ENCODE measurements at places on chromosomes 2 and 18.

GRCh38 chr2:6213056-6213780 lies 521.0 kb downstream of the SOX11 start:
- H3K27me3 ChIP-seq = no peaks in the 10 kb centered on the region
- H3K4me1 ChIP-seq = no peaks in the 10 kb centered on the region
- no peak for DNase-seq
- H3K4me3 ChIP-seq = no peak overlapping the region
- no peak overlapping the region for H3K27ac ChIP-seq

GRCh38 chr18:30855762-30856161 lies 186.8 kb downstream of the DSC3 start:
- no peaks in the 10 kb centered on the region for H3K27me3 ChIP-seq
- no peaks in the 10 kb centered on the region for H3K4me1 ChIP-seq
- DNase-seq = no peak
- no peaks in the 10 kb centered on the region for H3K36me3 ChIP-seq
- no peak overlapping the region for H3K4me3 ChIP-seq

DNA sequence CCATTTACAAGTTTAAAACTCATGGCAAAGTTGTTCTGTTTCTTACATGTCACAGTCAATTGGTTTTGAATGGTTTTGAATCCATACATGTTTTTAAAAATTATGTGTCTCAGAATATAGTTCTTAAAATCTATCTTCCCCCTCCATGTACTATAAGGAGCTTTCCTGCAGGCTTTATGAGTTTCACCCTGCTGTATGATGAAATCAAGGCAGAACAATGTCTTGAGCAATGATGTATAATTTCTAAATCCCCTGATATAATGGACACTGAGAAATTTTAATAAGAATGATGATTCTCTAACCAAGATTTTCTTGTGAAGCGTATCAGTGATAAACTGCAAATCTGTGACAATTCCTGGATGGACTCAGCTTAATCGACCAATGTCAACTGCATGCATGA lies 10.6 kb upstream of the ZNF516 start:
- no peaks in the 10 kb centered on the region for H3K36me3 ChIP-seq
- DNase-seq = no peak
- H3K4me1 ChIP-seq = no peaks in the 10 kb centered on the region
- H3K27ac ChIP-seq = no peak overlapping the region
- no peak overlapping the region for H3K4me3 ChIP-seq

GRCh38 chr2:100182494-100183361 lies 40.3 kb upstream of the AFF3 start:
- no peak overlapping the region for H3K27ac ChIP-seq
- H3K27me3 ChIP-seq = no peaks in the 10 kb centered on the region
- no peak overlapping the region for H3K4me3 ChIP-seq
- DNase-seq = no peak
- no peaks in the 10 kb centered on the region for H3K4me1 ChIP-seq

- H3K4me3 ChIP-seq = no peak overlapping the region
- no peaks in the 10 kb centered on the region for H3K27me3 ChIP-seq
- peak; percentile 26 for DNase-seq
- peaks cover 5% of the 10 kb centered on the region for H3K4me1 ChIP-seq
- no peaks in the 10 kb centered on the region for H3K36me3 ChIP-seq
These were observed 40.6 kb downstream of the SDC1 start for GRCh38 chr2:20184067-20184938.

- no peak overlapping the region for H3K4me3 ChIP-seq
- no peaks in the 10 kb centered on the region for H3K4me1 ChIP-seq
- DNase-seq = peak; percentile 31
- no peaks in the 10 kb centered on the region for H3K27me3 ChIP-seq
These were observed 10.8 kb downstream of the GGCX start for GRCh38 chr2:85550486-85550885.

- DNase-seq = no peak
- H3K36me3 ChIP-seq = no peaks in the 10 kb centered on the region
- H3K27ac ChIP-seq = no peak overlapping the region
- no peaks in the 10 kb centered on the region for H3K27me3 ChIP-seq
These were observed 34.0 kb downstream of the SCN2A start for GRCh38 chr2:165273176-165273575.

- no peaks in the 10 kb centered on the region for H3K27me3 ChIP-seq
- no peak overlapping the region for H3K27ac ChIP-seq
- H3K4me3 ChIP-seq = no peak overlapping the region
- no peaks in the 10 kb centered on the region for H3K36me3 ChIP-seq
- DNase-seq = no peak
These were observed 42.7 kb upstream of the ACTR3 start for GRCh38 chr2:113847144-113847543.

DNA sequence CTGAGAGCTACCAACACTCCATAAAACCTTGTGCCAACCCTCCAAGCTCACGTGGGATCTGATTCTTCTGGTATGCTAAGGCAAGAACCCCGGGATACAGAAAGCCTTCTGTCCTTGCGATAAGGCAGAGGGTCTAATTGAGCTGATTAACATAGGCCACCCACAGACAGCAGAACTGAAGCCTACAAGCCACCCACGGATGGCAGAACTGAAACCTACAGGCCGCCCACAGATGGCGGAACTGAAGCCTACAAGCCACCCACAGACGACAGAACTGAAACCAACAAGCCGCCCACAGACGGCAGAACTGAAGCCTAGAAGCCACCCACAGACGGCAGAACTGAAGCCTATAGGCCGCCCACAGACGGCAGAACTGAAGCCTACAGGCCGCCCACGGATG lies 216.3 kb downstream of the SNTG2 start:
- no peak for DNase-seq
- no peaks in the 10 kb centered on the region for H3K27me3 ChIP-seq
- no peak overlapping the region for H3K27ac ChIP-seq
- H3K36me3 ChIP-seq = no peaks in the 10 kb centered on the region

- H3K27me3 ChIP-seq = no peaks in the 10 kb centered on the region
- no peak overlapping the region for H3K27ac ChIP-seq
- H3K4me1 ChIP-seq = no peaks in the 10 kb centered on the region
- peaks cover 9% of the 10 kb centered on the region for H3K36me3 ChIP-seq
These were observed 40.0 kb upstream of the CYBRD1 start for GRCh38 chr2:171482308-171482707.

GRCh38 chr2:43041661-43042360 lies 184.6 kb downstream of the ZFP36L2 start:
- DNase-seq = no peak
- peak overlapping the region; percentile 34 for H3K27ac ChIP-seq
- H3K36me3 ChIP-seq = no peaks in the 10 kb centered on the region
- no peak overlapping the region for H3K4me3 ChIP-seq
- H3K27me3 ChIP-seq = no peaks in the 10 kb centered on the region

GRCh38 chr18:55489034-55489986 lies 98.7 kb downstream of the TCF4 start:
- no peak for DNase-seq
- no peaks in the 10 kb centered on the region for H3K27me3 ChIP-seq
- H3K27ac ChIP-seq = no peak overlapping the region
- no peaks in the 10 kb centered on the region for H3K36me3 ChIP-seq
- no peak overlapping the region for H3K4me3 ChIP-seq

DNA sequence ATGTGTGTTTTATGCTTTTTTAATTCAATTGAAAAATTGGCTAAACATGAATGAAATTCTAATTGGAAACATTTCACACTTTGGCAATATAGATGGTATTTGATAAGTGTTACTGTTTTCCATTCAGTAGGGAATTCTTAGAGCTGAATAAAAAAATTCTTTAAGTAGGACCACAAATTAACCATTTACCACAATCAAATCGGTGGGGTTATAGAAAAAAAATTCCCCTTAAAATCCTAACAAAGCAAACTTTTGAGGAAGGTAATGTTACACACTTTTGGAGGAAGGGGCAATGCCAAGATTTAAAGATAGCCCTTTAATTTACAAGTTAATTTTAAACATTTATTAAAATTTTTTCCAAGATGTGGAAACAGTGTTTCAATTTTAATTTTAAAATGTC lies 279.0 kb upstream of the FIGN start:
- H3K27me3 ChIP-seq = no peaks in the 10 kb centered on the region
- no peaks in the 10 kb centered on the region for H3K36me3 ChIP-seq
- no peak for DNase-seq
- H3K4me1 ChIP-seq = no peaks in the 10 kb centered on the region
- no peak overlapping the region for H3K27ac ChIP-seq

GRCh38 chr18:1361936-1362335 lies 457.3 kb downstream of the ADCYAP1 start:
- no peaks in the 10 kb centered on the region for H3K36me3 ChIP-seq
- no peak overlapping the region for H3K27ac ChIP-seq
- no peaks in the 10 kb centered on the region for H3K27me3 ChIP-seq
- no peak for DNase-seq
- H3K4me1 ChIP-seq = no peaks in the 10 kb centered on the region

- H3K4me1 ChIP-seq = peaks cover 35% of the 10 kb centered on the region
- H3K36me3 ChIP-seq = peaks cover 10% of the 10 kb centered on the region
- H3K27ac ChIP-seq = no peak overlapping the region
- no peak for DNase-seq
These were observed 1.6 kb downstream of the TIMM21 start for GRCh38 chr18:74149878-74150277.

- H3K4me1 ChIP-seq = no peaks in the 10 kb centered on the region
- H3K36me3 ChIP-seq = no peaks in the 10 kb centered on the region
- DNase-seq = peak; percentile 47
- no peak overlapping the region for H3K4me3 ChIP-seq
- H3K27ac ChIP-seq = no peak overlapping the region
These were observed 360.4 kb downstream of the SLC4A3 start for GRCh38 chr2:219987830-219988229.

DNA sequence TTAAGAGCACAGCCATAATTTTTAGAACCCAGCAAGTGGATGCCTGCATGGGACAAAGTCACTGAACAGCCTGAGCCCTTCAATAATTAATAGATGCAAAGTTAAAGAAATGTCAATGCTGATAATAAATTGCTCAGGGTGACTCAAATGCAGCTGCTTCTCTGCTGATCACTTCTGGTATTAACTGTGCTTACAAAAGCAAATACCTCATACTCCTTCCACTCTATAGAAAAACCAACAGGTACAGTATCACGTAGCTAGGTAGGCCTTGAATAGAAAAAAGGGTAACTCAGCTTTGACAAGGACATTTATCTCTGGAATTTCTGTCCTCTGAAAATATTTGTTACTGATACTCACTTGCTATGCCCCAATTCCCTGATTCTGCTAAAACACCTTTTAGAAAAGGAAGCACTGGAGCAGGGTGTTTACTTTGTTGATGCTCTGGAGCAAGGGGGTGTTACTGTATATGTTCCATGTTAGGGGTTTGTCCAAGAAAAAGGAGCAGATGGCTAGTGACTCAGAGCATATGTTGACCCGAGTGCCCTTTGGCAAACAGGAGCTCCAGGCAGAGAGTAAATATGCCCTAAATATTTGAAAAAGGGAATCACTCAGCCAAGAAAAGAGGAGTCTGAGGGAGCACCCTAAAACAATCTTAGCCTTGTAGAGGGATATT lies 59.1 kb upstream of the RTN4 start:
- H3K27me3 ChIP-seq = no peaks in the 10 kb centered on the region
- H3K4me3 ChIP-seq = no peak overlapping the region
- H3K36me3 ChIP-seq = no peaks in the 10 kb centered on the region
- no peak for DNase-seq

DNA sequence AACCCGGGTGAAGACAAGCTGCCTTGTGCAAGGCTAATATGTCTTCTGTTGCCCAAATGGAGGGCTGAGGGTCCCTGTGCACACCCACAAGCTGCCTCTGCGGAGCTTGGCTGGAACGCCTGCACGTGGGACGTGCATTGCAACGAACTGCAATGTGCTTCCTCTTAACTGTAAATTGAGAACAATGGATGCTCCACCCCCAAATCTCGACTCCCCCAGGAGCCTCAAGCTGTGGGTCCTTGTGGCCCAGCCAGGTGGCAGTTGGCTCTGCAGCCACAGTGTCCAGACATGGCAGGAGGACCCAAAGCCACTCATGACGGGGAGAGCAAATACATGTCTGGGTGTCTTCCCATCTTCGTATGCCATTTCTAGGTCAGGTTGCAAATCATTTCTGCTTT lies 90.1 kb downstream of the TWIST2 start:
- peak overlapping the region; percentile 5 for H3K27ac ChIP-seq
- no peak overlapping the region for H3K4me3 ChIP-seq
- no peaks in the 10 kb centered on the region for H3K4me1 ChIP-seq
- no peak for DNase-seq

- no peak overlapping the region for H3K27ac ChIP-seq
- no peak overlapping the region for H3K4me3 ChIP-seq
- DNase-seq = no peak
- peaks cover 13% of the 10 kb centered on the region for H3K4me1 ChIP-seq
- H3K36me3 ChIP-seq = no peaks in the 10 kb centered on the region
These were observed 6.8 kb upstream of the NEU2 start for GRCh38 chr2:233025706-233026105.

GRCh38 chr18:12361770-12362378 lies 15.2 kb downstream of the AFG3L2 start:
- H3K36me3 ChIP-seq = peaks cover 71% of the 10 kb centered on the region
- no peaks in the 10 kb centered on the region for H3K4me1 ChIP-seq
- H3K27ac ChIP-seq = no peak overlapping the region
- H3K27me3 ChIP-seq = no peaks in the 10 kb centered on the region

GRCh38 chr18:40380686-40381439 lies 1574.2 kb upstream of the PIK3C3 start:
- H3K4me3 ChIP-seq = no peak overlapping the region
- H3K27ac ChIP-seq = no peak overlapping the region
- no peaks in the 10 kb centered on the region for H3K4me1 ChIP-seq
- no peaks in the 10 kb centered on the region for H3K36me3 ChIP-seq
- H3K27me3 ChIP-seq = no peaks in the 10 kb centered on the region

DNA sequence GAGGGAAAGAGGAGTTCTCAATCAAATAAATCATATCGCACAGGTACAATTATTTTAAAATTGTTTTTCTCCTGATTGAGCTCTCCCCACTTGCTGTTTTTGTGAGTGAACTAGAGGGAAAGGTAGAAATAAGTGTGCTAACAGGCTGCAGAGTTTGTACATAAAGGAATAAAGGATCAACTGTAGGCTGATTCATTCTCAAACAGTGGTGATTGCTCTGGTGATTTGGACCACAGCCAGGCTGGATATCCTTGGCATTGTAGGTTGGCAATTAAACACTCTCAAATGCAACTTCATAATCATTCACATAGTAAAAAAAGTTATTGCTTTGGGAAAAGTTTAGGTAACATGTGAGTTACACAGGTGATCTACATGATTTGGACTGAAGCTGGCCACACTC lies 29.8 kb downstream of the LRP1B start:
- no peaks in the 10 kb centered on the region for H3K4me1 ChIP-seq
- no peak overlapping the region for H3K27ac ChIP-seq
- no peaks in the 10 kb centered on the region for H3K27me3 ChIP-seq
- no peak for DNase-seq
- no peak overlapping the region for H3K4me3 ChIP-seq

DNA sequence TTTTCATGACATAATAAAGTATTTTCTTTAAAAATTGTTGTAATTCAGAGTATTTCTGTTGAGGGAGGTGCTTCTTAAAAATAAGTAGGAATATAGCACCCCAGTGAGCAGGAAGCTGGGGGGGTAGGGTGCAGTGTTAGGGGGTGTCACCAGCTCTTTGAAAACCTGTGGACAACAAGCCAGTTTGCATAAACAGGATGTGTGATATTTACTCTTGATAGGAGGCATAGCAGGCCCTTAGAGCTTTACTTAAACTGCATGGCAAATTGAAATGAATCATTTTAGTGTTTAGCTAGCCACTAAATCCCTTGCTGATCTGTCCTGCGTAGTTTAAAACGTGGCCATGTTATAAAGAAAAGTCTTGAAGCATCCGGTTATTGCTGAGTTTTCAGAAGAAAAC lies 8.4 kb downstream of the TGIF1 start:
- H3K36me3 ChIP-seq = peaks cover 53% of the 10 kb centered on the region
- DNase-seq = no peak
- H3K27me3 ChIP-seq = no peaks in the 10 kb centered on the region
- no peak overlapping the region for H3K27ac ChIP-seq
- H3K4me3 ChIP-seq = no peak overlapping the region

- no peak overlapping the region for H3K4me3 ChIP-seq
- no peaks in the 10 kb centered on the region for H3K4me1 ChIP-seq
- no peaks in the 10 kb centered on the region for H3K27me3 ChIP-seq
These were observed 362.7 kb downstream of the TDRD15 start for GRCh38 chr2:21486445-21486844.
